ENCODE measurements at places on chromosomes 11 and 22.

DNA sequence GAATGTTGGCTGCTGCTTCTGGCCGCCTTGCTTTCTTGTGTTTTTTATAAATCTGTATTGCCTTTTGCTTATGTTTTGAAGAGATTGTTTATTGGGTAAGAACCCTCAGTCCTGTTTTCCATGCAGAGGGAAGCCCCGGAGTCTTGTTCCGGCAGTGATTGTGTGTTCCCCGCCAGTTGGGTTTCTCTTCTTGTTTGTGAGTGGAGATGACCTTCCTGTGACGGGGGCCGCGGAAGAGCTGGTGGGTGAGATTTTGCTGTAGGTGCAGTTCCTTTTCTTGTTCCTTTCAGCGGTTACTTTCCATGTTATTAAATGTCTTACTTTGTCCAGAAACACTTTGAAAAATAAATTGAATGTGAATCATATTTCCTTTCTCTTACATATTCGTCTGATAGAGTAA, 8.3 kb downstream of the TBC1D22A start:
- DNase-seq: no peak

DNA sequence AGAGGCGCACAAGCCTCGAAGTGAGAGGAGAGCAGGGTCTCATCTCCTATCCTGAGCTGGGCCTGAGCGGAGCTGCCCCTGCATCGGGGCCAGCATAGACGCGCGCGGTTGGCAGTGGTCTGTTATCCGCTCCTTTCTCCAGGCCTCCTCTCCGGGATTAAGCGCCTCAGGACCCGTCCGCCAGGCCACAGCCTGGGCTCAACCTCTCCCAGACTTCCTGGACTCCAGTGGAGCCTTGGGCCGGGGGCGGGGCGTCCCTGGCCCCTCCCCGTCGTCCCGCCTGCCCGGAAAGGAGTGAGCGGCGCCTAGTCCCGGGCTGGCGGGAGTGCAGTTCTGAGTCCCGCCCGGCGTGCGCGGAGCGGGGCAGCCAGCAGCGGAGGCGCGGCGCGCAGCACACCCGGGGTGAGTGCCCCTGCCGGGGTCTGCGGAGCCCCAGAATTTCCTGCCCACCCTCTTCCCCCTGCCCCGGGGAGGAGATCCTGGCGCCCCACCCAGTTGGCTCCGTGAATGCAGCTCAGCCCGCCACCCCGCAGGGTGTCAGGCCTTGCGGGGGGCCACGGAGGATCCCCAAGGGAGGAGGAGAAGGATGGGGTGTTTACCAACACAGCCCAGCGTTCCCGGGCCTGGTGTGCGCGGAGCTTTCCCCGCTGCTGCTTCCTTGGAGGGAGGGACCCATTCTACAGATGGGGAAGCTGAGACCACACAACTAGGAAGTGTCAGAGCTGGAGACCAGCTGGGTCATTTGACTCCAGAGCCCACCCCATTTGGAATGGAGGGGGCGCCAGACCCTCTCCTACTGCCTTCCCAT, at the start of gene TCIRG1:
TSS of gene TCIRG1 (plus strand) at position 308 of the 808 bp plus-strand sequence. CDS start 2,247 bp downstream, outside the sequence.
- DNase-seq: peak; percentile 37

DNA sequence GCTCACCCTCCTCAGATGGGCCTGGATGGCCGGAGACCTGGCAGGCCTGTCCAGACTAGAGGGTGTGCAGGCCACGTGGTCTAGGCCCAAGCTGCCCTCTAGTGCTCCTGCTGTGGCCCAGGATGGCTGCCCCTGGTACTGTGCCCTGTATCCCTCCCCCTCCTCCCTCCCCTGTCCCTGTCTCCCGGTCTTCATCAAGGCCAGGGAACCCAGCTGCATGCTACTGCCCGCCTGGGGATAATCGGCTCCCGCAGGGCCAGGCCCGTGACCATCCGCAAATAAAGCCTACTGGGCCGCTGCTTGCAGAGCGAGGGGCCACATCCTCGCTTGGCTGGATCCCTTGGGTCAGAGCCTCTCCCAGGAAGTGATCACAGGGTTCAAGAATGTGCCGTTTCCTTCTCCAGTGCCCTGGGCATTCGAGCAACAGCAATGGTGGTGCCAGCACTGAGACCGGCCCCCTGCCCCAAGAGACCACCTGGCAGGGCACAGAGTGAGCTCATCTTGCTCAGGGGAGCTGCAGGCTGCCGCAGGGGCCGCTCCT, 51.1 kb downstream of the WNT7B start:
- DNase-seq: no peak

GRCh38 chr22:34761111-34761510, 304.8 kb upstream of the ISX start:
- no peak for DNase-seq

- DNase-seq: no peak
These were observed 30.1 kb downstream of the GGTLC2 start for GRCh38 chr22:22674467-22674866.

GRCh38 chr22:44926124-44926475, 83.7 kb downstream of the PHF21B start:
- DNase-seq: no peak

- no peak for DNase-seq
These were observed 64.6 kb upstream of the ADSL start for GRCh38 chr22:40281717-40282116.

DNA sequence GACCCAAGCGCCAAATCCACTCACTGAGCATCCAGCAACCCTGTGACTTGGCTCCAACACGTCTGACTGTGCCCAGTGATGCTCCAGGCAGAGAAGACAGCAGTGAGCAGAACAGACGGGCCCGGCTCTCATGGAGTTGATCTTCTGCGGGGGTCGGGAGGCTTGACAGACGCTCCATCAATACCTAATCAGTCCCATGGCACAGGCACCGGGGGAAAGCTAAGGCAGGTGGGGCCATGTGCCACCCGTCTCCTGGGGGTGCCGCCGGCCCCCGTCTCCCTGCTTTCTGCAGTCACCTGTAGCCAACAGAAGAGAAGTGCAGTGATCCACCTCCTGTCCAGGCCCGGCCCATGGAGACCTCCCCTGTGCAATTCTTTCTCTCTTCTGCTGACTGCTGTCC, 47.5 kb downstream of the LINC01488 start:
- no peak for DNase-seq

- DNase-seq: no peak
These were observed 89.3 kb downstream of the RDX start for GRCh38 chr11:110207123-110207522.

- DNase-seq: no peak
These were observed 52.0 kb downstream of the KCNJ1 start for GRCh38 chr11:128814856-128815705.

DNA sequence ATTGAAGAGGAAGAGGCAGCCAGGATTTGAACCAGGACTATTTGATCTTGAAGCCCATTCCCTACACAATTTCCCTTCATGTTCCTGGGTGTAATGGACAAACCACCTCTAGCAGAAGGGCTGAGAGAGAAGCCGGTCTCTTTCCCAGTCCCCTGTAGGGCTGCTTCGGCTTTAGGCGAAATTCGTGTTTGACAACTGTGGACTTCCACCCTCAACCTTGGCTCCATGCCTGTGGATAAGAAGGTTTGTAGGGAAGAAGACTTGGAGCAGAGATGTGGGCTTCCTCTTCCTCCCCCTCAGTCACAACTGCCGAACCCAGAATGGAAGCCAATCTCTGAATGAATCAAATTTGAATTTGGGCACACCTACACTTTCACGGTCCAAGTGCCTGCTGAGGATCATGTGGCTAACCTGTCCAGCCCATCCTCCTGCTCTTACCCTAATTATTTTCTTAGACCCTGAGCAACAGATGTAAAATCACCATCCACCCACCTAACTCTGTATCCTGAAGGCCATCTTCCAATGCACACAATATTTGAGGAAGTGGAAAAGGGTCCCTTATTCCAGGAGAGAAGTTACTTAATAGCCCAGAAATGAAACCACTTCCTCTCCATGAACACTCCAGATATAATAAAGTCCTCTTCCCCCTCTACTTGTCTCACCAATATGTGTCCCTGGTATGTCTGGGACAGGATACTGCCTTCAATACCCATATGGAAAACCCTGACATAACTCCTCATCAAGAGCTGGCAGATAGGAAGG, 10.1 kb upstream of the SCN2B start:
- DNase-seq: no peak

DNA sequence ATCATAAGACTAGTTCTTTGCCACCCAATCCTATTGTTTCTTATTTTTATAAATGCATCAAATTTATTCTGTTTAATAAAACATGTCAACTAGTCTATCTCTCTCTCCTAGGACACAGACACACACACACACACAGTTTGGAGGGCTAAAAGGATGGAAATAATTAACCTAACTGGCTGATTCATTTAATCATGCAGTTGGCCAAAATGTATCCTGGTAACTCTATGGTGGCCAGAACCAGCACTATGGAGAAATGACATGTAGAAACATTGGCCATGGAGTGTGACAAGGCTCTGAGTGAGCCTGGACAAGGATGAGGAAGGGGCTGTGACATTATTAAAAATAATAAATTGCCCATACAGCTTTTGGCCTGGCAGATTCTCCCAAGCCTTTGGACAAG, 64.1 kb downstream of the CLPB start:
- no peak for DNase-seq

GRCh38 chr11:125724125-125724524, 22.0 kb upstream of the PATE1 start:
- no peak for DNase-seq

DNA sequence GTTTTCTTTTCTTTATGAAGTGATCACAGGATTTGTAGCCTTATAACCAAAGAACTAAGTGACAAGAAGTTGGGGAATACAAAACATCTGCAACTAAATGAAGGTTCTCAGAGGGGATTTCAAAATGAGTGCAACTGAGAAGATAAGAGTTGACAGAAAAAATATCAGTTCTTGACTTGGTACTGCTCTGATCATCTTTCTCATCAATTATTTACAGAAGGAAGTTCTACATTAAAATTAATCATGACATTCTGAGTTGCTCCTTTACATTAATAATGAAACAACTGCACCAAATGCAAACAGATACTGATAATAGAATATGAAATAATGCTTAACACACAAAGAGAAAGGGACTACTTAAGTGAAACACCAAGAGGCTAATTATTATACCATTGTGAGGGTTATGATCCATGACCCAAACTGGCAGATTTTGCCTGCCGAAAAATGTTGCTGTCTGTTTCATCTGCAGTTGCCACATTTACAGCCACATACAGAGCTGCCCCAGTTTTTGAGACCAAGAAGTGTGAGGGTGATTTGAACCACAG, 561.9 kb upstream of the ANO5 start:
- DNase-seq: no peak

DNA sequence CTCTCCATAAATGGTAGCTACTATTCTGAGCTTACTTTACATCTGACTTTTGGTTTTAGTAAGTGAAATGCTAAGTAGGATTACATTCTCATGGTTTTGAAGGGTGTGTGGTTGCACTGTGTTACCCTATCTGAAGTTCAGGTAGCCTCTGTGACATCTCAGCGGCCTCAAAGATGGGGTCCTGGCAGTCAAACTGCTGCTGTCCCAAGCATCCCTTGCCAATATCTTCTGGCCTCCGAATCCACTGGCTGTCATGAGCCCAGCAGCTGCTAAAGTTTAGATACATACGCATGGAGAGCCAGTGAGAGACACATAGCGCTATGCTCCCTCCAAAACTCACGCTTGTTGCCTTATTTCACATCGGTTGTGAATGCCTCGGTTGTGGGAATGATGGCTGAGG, 34.9 kb downstream of the UBASH3B start:
- no peak for DNase-seq

GRCh38 chr11:13289081-13289480, 11.5 kb downstream of the BMAL1 start:
- DNase-seq: no peak

DNA sequence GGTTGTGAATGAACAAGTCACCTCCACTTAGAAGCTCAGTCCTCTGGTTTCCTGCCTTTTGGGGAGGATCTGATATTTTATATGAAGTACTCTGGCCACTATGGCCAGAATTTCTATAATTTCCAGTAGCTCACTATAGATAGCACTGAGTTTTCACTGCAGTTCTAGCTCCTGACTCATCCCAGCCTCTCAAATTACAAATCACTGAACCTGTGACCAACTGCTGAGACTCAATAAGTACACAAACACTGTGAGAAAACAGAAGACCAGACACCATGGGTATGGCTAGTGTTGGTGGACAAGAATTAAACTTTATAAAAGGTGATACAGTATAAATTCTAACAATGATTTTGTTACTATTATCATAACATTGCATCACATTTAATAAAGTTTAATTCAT, 47.1 kb upstream of the UCP3 start:
- DNase-seq: no peak

DNA sequence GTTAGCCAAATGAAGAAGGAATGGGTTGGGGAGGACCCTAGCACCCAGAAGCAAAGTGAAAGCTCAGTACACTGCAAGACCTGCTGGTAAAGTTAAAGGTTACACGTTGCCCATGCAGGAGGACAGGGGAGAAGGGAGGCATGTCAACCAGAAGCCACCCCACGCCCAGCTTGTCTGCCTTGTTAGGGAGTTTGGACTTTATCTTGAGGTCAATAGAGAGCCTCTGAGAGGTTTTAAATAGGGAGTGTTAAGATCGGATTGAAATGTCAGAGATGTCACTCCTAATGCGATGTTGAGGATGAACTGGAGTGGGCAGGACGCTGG, 18.7 kb upstream of the PEX26 start:
- DNase-seq: no peak

GRCh38 chr22:23424031-23424430, 156.1 kb downstream of the IGLL1 start:
- no peak for DNase-seq

DNA sequence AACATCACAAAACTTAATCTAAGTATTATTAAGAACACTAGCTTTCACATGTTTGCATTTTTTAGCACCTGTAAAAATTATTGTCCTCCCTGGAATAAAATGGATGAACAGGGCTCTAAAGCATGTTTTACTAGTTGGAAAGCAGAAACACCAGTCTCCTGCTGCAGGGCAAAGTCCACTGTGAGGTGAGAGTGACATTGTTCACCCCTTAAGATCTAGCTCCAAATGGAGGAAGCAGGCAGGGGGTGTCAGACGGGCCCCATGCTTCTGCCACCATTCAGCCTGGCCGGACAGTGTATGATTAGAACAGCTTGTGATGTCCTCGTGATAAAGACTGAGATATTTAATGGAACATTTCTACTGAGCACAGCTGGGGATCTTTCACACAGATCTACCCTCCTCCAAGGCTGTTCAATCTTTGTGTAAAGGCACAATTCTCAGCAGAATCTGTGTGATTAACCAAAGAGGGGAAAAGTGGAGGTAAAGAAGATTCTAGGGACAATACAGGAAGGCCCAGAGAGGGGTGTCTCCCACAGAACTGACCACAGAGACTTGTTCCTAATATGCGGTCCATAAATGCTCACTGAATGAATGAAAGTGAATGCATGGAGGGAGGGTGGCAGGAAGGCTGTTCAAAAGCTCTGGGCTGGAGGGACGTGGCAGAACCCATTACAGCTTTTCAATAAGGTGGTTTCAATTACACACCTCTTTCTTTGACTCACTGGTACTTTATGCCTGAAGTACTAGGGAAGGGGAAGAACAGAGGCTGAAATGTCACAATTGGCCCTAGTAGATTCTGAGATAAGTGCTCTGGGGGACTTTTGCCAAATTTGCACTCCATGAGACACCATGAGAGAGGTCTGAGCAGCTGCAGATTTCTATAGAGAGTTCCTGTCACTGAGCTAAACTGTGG, 239.1 kb upstream of the ARHGAP20 start:
- DNase-seq: no peak

DNA sequence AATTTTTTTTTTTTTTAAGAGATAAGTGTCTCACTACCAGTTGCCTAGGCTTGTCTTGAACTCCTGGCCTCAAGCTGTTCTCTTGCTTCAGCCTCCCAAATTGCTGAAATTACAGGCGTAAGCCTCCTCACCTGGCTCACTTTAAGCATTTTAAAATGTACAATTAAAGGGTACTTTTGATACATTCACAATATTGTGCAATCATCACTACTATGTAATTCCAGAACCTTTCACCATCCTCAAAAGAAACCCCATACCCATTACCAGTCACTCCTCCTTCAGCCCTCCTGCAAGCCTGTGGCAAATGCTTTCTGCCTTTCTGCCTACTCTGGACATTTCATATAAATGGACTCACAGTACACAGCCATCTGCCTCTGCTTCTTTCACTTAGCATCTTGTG, 34.5 kb upstream of the WT1 start:
- no peak for DNase-seq
